Central memory CD4-positive, alpha-beta T cell (primary cell): ENCODE measurements at places on chromosomes 6 and 20.

GRCh38 chr20:39736434-39737327 lies 774.5 kb downstream of the DHX35 start:
- DNase-seq = no peak

- no peak for DNase-seq
Measured at GRCh38 chr6:111899531-111899930, 26.3 kb upstream of the FYN start.

GRCh38 chr6:46819561-46819960 lies 26.4 kb downstream of the MEP1A start:
- DNase-seq = no peak

DNA sequence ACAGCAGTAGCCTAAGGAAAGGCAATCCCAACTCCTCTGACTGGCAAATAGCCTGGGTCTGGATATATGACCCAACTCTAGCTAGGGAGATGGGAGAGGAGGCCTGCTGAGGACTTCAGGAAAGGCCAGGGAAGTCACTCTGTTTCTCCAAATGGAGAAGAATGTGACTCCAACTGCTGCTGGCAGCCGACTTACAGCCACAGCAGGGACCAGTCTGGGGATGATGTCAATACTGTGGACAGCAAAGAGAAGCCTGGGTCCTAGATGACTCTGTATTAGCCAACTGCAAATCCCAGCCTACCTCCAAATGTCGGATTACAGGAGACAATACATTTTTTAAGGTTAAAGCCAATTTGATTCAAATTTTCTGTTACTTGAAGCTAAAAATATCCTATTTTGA lies 232.6 kb downstream of the FOXC1 start:
- no peak for DNase-seq

GRCh38 chr6:147906361-147906760 lies 397.9 kb downstream of the SAMD5 start:
- no peak for DNase-seq

DNA sequence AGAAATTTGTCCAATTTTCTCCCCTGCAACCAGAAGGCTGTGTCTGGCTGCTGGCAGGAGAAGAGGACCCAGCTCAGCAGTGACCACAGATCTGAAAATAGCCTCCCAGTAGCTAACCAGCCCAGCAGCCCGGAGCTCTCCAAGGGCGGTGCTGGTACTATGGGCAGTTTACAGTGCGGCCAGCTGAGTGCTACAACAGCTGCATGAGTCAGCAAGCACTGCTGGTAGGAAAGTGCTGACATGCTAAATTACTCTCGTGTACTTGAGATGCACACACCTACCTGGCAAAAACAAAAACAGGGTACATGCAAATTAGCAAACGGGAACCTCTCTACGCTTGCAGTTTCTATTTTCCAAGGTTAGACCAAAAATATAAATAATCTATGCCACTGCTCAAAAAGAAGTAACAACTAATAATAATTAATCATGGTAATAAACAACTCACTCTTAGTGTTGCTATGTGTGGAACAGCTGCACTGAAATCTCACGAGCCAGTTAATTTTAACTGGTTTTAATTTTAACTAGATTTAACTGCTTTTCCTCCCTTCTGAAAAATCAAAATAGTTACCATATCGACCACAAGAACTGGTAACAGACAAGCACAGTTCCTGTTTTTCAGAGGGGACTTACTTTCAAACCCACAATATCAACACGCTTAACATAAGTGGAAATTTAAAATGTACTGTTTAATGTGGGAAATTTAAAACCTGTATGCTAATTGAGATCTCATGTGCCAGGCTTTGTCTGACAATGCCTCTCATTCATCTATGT lies 10.8 kb downstream of the BACH2 start:
- peak; percentile 70 for DNase-seq

DNA sequence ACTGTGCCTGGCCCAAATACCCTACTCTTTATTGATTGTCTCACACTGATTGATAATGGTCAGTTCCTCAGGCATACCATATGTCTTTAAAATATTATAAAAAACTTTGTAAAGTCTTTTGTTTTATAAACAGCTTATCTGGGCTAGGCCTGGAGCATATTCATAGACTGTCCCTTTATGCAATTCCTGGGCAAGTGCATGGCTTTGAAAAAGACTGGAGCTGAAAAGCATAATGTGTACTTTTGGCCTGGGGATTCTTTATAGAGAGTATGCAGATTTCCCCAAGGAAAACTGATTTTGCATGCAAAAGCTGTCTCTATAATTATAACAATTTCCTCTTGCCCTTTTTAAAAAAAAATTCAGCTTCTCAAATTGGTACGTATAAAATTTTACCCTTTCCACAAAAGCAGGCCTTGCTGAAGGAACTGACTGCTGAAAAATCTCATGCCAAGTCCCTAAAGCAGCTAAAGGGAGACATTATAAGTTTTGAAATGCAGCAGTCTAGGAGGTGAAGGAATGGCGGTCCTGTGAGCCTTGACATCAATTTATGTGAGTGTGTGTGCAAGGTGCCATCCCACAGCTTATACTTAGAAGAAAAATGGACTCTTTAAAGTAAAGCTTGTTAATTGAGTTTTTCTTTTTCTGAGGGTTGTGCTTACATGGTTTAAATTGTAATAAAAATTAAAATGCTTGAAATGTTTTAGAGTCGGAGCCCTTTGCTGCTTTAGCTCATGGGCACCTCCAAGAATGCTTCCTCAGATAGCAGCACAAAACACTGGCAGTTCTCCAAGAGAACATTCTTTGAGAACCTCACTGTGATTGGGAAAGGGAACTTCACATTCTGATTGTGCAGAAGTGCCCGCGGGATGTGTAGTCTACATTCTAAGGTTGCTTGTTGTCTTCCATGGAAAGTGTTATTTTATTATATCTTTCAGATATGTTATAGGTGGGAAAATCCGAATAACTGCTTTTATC lies 43.9 kb downstream of the PLCB4 start:
- no peak for DNase-seq

- no peak for DNase-seq
Measured at GRCh38 chr6:125509477-125509876, 207.7 kb upstream of the HDDC2 start.

DNA sequence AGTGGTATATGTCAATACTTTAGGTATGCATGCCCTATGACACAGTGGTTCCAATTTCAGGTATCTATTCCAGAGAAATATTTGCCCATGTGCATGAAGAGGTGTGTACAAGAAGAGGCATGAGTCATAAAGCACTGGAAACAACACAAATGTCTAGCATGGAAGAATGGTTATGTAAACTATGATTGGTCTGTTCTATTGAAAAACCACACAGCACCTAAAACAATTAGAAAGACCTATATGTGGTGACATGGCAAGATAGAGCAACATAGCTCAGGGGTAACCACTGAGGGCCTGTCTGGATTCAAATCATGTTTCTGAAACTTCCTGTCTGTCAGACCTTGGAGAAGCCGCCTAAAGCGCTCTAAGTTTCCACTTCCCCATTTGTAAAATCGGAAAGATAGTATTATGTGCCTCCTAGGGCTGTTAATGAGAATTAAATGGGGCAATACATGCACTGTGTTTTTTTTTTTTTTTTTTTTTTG lies 76.0 kb upstream of the SHLD1 start:
- DNase-seq = peak; percentile 4

DNA sequence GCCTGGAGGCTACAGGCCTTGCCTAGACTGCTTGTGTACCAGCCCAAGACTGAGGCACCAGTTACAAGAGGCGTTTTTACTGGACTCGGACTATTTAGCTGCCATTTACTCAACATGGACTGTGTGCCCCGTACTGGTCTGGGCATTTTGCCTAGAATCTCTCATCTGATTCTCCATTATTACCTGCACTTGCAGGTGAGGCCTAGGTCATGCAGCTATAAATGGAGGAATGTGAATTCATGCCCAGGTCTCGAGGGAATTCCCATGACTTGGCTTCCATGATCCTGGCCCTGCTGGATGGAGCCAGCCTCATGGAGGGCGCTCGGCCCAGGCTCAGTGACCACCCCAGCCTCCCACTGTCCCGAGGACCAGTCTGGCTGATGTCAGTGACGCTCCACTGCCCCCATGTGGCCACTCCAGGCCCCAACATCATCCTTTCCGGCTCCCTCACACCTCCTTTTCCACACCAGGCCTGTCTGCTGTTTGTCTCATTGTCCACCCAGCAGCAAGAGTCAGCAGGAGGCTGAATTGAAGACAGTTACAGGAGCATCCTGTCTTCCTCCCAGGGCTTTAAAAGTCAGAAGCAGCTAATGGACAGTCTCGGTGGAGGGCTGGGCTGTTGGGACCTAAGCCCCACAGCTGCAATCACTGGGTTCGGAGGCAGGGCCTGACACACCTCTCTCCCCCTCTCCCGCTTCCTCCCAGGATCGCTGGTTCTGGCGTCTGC lies 8.7 kb downstream of the MMP24OS start:
- peak; percentile 25 for DNase-seq

DNA sequence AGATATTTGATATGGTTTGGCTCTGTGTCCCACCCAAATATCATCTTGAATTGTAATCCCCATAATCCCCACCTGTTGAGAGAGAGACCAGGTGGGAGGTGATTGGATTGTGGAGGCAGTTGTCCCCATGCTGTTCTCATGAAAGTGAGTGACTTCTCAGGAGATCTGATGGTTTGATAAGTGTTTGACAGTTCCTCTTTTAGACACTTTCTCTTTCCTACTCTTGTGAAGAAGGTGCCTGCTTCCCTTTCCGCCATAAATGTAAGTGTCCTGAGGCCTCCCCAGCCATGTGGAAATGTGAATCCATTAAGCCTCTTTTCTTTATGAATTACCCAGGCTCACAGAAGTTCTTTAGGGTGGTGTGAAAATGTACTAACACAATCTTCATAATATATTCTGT lies 1404.0 kb upstream of the ADGRB3 start:
- DNase-seq = no peak
